Stimulated activated CD4-positive, alpha-beta T cell treated with anti-CD3 and anti-CD28 coated beads, Interleukin-12 subunit alpha, Interleukin-12 subunit beta, amount 100 ng/mL, for 24 hours (primary cell): ENCODE measurements at places on chromosomes 5 and 9.

DNA sequence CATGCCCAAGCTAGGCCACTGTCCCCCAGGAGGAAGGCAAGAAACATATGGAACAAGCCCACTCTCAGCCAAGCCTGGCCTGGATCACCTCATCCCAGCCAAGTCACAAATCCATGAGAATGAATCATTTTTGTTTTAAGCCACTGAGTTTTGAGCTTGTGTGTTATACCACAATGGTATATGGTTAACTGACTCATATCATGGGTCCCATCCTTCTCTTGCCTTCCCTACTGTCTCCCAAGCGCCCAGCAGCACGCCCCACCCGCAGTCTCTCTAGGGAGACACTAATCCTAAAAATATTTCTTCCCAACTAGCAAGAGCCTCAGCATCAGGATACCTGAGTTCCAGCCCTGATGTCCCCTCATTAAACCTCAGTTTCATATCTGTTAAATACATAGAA lies 248.1 kb downstream of the CDK5RAP2 start:
- no peak for DNase-seq

DNA sequence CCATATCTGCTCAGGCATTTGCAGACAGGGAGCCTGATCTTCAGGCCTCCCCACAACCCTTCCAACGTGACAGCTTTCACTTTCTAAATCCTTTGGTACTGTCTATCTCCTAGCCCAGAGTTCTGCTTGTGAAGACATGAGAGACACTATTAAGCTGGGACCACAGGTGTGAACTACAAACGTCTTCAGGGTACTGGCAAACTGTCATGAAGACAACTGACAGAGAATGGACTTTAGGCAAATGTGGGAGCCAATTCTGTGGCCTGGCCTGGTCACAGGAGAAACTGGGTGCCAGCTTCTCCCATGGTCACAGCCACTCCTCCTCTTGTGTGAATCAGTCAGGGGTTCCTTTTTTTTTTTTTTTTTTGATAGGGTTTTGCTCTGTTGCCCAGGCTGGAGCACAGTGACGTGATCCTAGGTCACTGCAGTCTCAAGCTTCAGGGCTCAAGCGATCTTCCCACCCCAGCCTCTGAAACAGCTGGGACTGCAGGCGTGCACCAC lies 10.4 kb downstream of the TRIM14 start:
- DNase-seq: no peak

- no peak for DNase-seq
These were observed 430.8 kb downstream of the ARHGEF28 start for GRCh38 chr5:74056789-74057164.

DNA sequence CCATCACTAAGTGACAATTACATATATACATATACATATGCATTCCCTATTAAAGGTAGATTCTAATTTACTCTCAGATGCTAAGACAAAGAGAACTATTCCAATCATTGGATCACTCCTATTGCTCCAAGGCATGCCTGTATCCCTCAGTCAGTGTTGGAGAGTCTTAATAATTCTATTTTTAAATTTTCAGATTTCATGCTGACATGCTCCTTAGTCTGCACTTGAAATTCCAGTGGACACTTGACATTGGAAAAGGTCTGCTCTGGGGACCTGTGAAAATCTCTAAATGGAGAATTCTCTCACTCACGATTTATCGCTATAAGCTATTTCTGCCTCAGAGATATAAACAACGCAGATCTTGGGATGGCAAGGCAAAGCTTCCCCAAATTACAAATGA lies 3.9 kb upstream of the FUBP3 start:
- DNase-seq: no peak

DNA sequence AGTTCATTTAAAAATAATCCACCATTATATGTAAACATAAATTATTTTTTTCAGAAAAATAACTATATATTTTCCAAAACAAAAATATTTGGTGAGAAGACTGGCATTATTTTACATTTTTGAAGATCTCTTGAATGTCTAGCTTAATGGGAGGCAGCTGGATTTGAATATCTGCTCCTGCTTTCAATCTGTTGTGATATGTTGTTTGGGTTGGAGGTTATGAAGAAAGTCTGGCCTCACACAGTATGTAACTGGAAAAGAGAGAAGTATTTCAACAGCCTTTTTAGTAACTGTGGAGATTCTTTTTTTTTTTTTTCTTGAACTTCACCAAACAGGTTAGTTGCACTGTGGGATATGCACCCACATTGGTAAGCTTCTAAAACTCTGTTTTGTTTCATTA lies 84.7 kb upstream of the SLIT3 start:
- DNase-seq: no peak

GRCh38 chr5:103244398-103244797 lies 14.2 kb upstream of the MACIR start:
- DNase-seq: no peak

- DNase-seq: no peak
These were observed 89.4 kb downstream of the SH3TC2 start for GRCh38 chr5:148973455-148973854.

DNA sequence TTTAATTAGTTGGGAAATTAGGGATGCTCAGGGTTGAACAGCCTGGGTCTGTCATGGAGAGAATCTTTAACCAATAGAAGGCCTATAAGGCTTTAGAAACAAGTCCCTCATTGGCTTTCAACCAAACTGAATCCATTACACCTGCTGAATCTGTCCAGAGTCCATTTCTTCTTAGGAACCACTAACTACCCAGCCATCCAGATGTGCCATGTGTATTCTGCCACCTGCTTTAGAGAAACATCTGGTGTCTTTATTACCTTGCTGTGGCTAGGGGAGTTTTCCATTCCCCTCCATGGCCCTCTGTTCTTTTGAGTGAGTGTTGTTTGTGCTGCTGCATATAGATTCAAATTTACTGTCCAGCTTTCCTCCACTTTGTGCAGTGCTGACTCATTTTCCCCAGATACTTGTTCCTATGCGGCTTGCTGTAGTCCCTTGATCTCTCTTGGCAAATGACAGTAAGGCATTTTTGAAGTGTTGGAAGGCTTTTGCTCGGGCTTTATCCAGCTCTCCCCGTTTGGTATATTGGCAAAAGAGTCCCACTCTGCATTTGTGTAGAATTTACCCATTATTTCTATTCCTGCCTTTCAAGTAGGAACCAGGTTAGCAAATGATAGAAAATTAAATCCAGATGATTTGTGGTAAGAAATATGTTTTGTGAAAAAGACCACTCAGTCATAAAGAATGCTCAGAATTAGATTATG lies 54.6 kb downstream of the NLN start:
- DNase-seq: no peak

DNA sequence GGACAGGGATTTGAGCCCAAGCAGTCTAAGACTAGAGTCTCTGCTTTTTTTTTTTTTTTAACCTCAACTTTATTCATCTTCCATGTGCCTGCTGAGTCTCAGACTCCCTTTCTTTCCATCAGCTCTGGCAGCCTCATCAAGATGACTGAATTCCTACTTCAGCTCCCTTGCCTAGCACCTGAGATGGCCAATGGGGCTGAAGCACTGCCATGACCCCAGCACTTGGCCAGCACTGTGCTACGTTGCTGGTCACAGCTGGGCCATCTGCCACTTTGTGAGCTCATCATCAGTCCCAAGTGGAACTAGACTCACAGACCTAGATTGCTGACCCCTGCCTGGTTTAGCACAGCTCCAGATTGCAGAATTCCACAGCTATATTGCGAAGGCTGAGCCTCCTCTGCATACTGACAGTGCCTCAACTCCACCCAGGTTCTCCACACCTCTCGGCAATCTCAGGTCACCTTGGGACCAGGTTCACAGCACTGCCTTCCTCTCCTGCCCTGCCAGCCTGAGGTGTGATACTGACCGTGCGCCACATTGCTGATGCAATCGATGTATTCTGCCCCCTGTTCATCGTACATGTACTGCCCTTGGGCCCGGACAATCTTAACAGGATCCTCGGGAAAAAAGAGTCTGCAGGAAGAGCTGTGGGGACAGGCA lies 1.6 kb downstream of the PHYKPL start:
- DNase-seq: no peak

DNA sequence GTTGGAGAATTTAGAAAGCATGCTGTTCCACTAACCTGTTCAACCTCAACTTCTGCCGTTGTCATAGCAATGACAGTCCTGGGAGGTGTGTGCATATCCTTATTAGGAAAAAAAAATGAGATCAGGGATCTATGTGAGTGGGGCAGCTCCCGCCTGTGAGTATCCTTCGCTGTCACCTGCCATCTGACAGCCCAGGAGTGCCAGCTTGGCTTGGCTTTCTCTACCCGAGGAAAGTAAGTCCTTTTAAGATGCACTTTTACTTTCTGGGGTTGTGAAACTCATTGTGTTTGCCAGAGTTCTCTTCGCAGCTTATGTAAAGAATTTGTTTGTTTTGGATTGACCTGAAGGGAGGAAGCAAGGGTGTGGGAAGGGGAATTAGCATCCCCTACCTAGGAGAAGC lies 21.8 kb downstream of the PCDHAC2 start:
- DNase-seq: no peak

GRCh38 chr9:134168757-134169550 lies 4.6 kb upstream of the RNU6ATAC start:
- DNase-seq: no peak

DNA sequence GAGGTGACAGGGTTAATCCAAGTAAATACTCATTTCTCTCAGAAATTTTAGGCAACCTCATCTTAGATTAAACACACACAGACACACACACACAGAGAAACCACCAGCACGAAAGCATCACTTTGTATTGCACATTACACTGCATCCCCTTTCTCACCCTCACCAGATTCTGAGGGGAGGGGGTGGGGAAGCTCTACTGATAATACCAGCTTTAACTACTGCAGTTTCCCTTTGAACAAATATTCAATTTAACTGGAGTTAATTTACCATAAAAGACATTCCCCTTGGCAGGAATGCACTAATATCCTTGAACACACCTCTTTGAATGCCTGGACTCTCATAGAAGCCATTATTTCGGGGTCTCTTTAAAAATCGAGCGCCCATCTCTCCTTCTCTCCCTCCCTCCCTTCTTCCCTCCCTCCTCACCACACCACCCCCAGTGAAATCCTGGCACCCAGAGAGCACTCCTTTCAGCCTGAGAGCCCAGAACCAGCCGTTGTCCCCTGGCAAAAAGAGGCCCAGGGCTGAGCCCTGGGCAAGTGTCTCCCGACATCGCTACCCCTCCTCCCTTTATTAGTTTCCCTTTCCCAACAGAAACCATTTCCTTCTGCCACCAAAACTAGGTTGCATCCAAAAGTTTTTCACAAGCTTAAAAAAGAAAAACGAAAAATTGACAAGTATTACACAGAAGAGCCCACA lies 2.8 kb upstream of the NFIB start:
- DNase-seq: no peak

GRCh38 chr5:38104497-38105230 lies 153.7 kb upstream of the EGFLAM start:
- no peak for DNase-seq

DNA sequence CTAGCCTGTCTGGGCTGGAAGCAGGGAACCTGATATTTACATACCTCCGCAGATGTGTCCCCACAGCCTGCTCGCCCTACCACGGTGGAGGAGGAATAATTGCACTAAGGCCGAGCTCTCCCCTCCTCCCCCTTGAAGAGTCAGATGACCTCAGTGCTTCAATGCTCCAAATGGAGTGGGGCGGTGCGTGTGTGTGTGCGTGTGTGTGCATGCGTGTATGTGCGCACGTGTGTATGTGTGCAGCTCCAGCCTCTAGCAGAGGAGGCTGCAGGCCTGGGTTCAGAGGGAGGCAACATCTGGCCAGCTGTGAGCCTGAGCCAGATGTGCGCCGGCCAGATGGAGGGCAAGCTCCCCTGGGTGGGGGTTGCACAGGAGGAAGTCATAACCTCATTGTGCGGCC lies 90.5 kb downstream of the NRG2 start:
- no peak for DNase-seq

DNA sequence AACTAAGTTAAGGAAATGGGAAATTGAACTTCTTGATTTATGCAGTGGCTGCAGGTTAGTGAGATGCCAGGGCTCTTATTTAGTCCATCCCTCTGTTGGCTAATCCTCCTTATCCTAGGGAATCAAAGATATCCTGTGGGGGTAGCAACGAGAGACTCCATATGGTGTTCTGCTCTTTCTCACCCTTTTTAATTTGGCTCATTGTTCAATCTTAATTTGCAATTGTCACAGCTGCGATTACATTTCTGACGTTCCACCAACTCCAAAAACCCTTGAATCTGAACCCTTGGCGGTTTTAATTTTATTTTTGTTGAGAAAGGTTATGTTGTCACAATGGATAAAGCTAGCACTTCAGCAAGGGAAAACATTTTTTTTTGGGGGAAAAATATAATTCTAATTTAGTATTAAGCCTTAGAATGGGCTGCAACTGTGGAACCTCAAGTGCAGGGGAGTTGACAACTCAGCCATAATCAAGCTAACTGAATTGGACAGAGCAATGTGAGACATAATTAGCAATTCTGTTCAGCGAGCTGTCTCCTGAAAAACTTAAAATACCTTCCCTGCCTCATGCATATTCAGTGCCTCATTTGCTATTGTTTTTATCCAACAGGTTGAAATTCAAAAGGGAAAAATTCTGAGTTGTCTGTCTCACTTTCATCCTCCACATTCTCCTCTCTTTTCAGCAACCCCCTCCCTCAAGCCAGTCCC lies 91.3 kb downstream of the MAT2B start:
- no peak for DNase-seq

DNA sequence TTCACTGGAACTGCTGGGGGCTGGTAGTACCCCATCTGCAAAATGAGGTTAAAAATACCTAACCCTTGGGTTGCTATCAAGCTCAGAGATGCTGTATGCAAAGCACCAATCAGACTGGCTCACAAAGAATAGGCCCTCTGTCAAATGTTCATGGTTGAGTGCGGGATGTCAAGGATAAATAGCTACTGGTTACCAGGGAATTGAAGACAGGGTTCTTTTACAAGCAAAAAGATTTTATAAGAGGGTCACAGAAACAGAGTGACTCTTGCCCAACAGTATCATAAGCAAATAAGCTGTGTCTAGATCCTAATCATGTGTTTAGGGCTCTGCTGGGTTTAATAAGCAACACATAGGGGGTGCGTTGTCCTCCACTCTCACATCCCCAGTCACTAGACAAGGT lies 11.9 kb downstream of the SYK start:
- no peak for DNase-seq

DNA sequence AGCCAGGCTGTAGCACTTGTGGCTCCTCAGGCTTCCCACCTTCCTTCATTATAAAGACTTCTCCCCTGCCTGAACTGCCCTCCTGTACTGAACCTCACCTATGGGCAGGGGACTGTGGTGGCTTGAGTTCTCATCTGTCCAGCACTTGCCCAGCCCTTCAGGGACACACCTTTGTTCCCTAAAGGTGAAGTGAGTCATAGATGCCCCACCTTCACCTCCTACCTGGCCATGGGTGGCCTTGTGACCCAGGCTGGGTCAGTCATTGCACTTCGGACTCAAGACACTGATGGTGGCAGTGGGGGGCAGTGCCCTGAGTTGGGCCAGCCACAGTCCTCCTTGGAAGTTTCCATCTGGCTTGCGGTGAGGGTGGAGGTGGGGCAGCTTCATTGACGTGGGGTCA lies 26.1 kb upstream of the PSD2 start:
- DNase-seq: no peak
